ENCODE measurements at places on chromosomes 11 and 22. TPM values are rescaled to one million over a fixed set of nuclear protein-coding genes. Genes with fewer than 3 reads are reported as not detected.

DNA sequence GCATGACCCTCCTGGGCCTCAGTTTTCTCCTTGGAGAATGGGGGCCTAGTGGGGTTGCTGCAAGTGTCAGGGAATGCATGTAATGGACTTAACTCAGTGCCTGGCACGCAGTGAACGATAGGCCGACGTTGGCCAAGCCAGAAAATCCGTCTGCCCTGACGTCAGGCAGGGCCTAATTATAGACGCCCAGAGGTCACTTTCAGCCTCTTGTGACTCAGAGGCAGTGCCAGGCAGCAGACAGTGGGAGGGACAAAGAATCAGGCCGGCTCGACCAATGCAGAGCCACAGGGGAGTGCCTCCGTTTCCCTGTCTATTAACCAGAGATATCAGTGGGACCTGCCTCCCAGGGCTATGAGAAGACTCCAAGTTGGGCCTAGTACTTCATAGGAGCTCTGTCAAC, 115.0 kb downstream of the MN1 start:
- H3K36me3 ChIP-seq: no peaks in the 10 kb centered on the region
- H3K4me3 ChIP-seq: no peak overlapping the region
- H3K4me1 ChIP-seq: peaks cover 29% of the 10 kb centered on the region

GRCh38 chr22:24434471-24435322, 7.3 kb downstream of the ADORA2A start:
- no peaks in the 10 kb centered on the region for H3K36me3 ChIP-seq
- peak; percentile 17 for ATAC-seq
- no peak overlapping the region for H3K4me3 ChIP-seq
- H3K27me3 ChIP-seq: no peaks in the 10 kb centered on the region
- peaks cover 35% of the 10 kb centered on the region for H3K4me1 ChIP-seq
- peak overlapping the region; percentile 59 for H3K27ac ChIP-seq

DNA sequence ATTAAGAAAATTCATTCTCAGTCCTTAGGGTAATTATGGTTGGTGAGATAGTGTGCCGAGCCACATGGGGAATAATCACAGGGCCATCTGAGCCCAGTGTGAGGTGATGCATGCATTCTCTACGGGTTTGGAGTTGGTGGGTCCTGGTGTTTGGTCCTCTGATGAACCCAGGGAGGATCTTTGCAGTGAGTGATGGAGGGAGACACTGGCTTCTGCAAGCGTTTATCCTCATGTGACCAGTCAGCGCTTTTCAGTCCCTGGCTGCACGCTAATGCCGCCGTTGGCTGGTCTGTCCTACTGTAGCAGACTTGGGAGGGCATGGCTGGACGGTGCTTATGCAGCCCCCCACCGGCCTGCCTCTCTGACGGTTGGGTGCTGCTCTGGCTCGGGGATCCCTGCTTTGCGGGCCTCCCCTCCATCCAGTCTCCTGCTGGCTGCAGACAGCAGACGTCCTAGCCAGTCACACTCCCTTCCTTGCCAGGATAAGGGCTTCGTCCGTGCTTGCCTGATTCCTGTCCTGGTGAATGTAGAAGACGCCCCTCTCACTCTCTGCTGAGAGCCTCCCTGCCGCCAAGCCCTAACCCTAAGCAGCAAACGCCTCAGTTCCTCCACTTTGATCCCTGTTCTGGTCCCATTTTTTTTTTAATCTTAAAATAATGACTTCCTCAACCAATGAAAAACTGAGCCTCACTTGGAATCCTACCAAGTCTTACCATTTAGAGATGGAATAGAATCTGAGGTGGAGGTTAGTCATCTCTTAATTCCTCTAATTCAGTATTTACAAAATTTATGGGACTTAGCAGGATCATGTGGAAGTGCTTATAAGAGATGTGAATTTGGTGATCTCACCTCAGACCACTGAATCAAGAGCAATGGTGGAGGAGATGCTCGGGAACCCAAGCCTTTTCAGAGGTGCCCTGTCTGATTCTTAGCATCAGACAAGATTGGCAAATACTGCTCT, 143.7 kb upstream of the SORL1-AS1 start:
- no peak overlapping the region for H3K4me3 ChIP-seq
- H3K36me3 ChIP-seq: no peaks in the 10 kb centered on the region
- peak overlapping the region; percentile 61 for H3K27ac ChIP-seq
- no peaks in the 10 kb centered on the region for H3K4me1 ChIP-seq
- no peaks in the 10 kb centered on the region for H3K27me3 ChIP-seq
- ATAC-seq: no peak

- ATAC-seq: no peak
- peaks cover 80% of the 10 kb centered on the region for H3K36me3 ChIP-seq
- H3K4me3 ChIP-seq: no peak overlapping the region
- peak overlapping the region; percentile 7 for H3K27ac ChIP-seq
- no peaks in the 10 kb centered on the region for H3K27me3 ChIP-seq
Observed at GRCh38 chr11:134151083-134151747, 72.6 kb downstream of the NCAPD3 start.

DNA sequence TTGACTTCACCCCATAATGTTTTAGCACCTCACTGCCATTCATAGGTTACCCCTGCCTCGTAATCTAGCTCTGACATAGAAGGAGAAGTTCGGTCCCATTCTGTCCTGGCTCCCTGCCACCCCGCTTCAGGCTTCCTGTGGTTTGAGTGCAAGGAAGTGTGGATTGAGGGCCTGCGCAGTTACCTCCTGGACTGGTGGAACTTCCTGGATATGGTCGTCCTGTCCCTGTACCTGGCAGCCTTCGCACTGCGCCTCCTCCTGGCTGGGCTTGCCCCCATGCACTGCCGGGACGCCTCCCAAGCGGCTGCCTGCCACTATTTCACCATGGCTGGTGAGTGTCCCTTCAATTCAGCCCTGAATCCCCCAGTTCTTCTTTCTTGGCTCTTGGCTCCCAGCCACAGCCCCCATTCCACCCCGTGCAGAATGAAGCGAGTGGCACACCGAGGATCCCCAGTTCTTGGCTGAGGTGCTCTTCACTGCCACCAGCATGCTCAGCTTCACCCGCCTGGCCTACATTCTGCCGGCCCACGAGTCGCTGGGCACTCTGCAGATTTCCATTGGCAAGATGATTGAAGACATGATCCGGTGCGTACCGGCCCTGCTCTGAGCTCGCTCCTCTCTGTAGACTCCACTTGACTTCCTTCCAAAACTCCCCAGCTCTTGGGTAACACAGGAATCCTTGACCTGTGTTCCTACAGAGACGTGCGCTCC, 15.4 kb downstream of the ART5 start:
- no peaks in the 10 kb centered on the region for H3K36me3 ChIP-seq
- no peak for ATAC-seq
- peak overlapping the region; percentile 24 for H3K4me3 ChIP-seq
- H3K27ac ChIP-seq: no peak overlapping the region
- no peaks in the 10 kb centered on the region for H3K4me1 ChIP-seq
- H3K27me3 ChIP-seq: no peaks in the 10 kb centered on the region

- H3K27me3 ChIP-seq: peaks cover 38% of the 10 kb centered on the region
- H3K36me3 ChIP-seq: no peaks in the 10 kb centered on the region
- H3K27ac ChIP-seq: no peak overlapping the region
- no peaks in the 10 kb centered on the region for H3K4me1 ChIP-seq
Observed at GRCh38 chr11:43278193-43278956, 33.4 kb upstream of the API5 start.

DNA sequence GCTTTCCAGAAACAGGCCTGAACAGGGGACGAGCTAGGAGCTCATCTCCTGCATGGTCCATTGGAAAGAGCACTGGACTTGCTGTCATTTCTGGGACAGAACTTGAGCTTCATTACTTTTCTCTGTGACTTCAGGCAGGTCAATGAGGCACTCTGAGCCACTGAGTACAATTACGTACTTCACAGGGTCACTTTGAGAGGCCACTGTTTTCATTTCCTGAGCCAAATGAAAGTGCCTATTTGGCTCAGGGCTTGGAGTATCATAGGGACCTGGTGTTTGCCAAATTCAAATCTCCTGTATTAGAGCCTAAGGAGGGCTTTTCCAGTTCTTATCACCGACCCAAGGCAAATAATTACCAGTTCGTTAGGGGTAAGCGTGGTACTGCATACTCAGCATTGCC, 319.3 kb downstream of the CADM1 start:
- no peaks in the 10 kb centered on the region for H3K27me3 ChIP-seq
- no peaks in the 10 kb centered on the region for H3K4me1 ChIP-seq
- H3K4me3 ChIP-seq: no peak overlapping the region
- no peak overlapping the region for H3K27ac ChIP-seq
- no peak for ATAC-seq
- H3K36me3 ChIP-seq: no peaks in the 10 kb centered on the region

The TSGA10IP gene
- total RNA-seq: not detected

The SAA4 gene
- not detected for total RNA-seq

The HARBI1 gene
- 4.2 TPM for total RNA-seq

All from gastroesophageal sphincter (tissue), 4 donors.